ENCODE measurements at places on chromosomes 3 and 15. TPM values are rescaled to one million over a fixed set of nuclear protein-coding genes. Genes with fewer than 3 reads are reported as not detected.
A peak's percentile ranks its signal among the peaks of the same experiment; 100 is the strongest.

- no peak for DNase-seq
Measured at GRCh38 chr3:162436826-162437225, 940.2 kb downstream of the OTOL1 start.

GRCh38 chr3:24135280-24135679 is 190.2 kb downstream of the NR1D2 start:
- DNase-seq, result no peak

- no peak for DNase-seq
Measured at GRCh38 chr3:177899275-177900067, 636.8 kb upstream of the KCNMB2 start.

DNA sequence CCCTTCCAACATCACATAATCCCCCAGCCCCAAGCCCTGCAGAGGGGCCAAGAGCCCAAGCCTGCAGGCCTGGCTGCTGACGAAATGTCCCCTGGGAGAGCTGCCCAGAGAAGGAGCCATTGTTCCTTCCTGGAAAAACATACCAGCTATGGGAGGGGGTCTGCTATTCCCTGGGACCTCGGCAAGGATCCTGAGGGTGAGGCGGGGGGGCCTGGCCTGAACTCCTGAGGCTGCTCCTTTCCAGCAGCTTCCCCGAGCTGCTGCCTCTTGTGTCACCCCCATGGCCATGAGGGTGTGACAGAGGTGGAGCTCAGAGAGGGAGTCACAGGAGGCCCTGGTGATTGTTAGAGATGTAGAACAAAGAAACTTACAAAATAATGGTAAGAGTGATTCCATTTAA is 12.9 kb downstream of the LOXL1 start:
- no peak for DNase-seq

DNA sequence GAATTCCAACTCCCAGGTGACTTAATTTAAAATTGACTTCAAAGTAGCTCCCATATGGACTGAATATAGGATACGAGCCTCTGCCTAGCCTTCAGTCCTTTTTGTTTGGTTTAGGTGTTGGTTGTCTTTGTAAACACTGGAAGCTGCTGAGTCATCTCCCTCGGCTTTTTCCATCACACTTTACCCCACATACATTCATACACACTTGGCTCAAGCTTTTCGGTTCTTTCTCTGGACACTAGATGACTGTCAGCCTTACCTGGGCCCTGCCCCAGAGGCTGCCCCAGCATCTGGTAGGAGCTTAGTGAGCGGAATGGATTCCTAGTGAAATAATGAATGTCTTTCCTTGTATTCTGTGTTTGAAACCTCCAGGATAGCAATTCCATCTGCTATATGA is 201.5 kb upstream of the IL12A start:
- DNase-seq, result no peak

DNA sequence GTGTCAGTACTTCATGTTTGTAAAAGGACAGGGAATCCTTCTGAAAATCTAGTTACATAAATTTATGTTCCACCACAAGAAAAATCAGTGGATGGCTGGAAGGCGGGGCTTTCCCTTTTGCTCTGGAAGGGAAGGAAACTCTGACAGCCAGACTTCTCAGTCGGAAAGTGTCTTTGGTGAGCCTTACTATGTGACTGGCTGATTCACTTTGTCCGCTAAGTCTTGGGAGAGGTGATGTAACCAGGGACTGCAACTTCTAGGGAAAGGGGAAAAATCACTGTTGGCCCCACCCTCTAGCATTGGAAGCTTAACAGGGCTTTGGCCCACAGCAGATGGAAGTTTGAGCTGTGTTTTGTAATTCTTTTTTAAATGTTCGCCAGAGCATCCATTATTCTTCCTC is 281.4 kb upstream of the CTDSPL start:
- no peak for DNase-seq

- no peak for DNase-seq
Measured at GRCh38 chr3:99084826-99085225, 183.3 kb upstream of the DCBLD2 start.

GRCh38 chr15:47796830-47797229 is 79.5 kb downstream of the SEMA6D start:
- no peak for DNase-seq

GRCh38 chr3:70871909-70872656 is 559.6 kb upstream of the MDFIC2 start:
- DNase-seq, result no peak

GRCh38 chr3:61645148-61645547 is 83.8 kb downstream of the PTPRG start:
- no peak for DNase-seq

- no peak for DNase-seq
Measured at GRCh38 chr3:177665122-177665808, 468.0 kb upstream of the TBL1XR1 start.

DNA sequence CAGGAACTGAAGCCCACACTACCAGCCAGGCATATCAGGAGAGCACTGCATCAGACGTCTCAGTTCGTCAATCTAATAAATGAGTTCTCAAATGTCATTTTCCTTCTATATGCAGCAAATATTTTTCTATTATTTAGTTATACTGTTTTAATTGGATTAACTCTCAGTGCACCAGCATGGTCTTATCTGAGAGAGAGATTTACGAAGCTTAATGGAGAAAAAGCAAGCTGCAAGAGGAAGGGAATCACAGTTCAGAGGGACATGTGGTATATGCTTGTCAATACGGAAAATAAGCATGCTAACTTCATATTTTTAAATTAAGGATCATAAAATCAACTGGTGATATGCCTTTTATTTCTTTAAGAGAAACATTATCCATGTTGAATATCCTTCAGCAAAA is 213.1 kb upstream of the NECTIN3 start:
- no peak for DNase-seq

GRCh38 chr15:70488002-70488605 is 275.3 kb downstream of the UACA start:
- peak; percentile 90 for DNase-seq

DNA sequence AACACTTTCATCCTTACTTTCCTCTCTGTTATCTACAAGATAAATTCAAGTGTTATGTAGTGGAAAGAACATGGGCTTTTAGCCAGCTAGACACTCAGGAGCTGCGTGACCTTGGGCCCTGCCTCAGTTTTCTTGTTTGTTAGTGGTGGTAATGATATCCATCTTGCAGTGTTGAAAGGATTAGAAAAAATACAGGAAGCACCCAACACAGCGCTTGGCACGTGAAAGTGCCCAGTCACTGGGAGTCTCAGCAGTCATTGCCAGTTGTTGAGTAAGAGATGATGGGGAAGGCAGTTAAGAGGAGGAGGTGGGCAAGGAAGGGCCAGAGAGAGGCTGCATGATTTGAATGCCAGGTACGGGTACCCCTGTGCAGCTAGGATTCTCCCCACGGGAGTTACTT is 5.3 kb downstream of the PDIA5 start:
- DNase-seq, result no peak

DNA sequence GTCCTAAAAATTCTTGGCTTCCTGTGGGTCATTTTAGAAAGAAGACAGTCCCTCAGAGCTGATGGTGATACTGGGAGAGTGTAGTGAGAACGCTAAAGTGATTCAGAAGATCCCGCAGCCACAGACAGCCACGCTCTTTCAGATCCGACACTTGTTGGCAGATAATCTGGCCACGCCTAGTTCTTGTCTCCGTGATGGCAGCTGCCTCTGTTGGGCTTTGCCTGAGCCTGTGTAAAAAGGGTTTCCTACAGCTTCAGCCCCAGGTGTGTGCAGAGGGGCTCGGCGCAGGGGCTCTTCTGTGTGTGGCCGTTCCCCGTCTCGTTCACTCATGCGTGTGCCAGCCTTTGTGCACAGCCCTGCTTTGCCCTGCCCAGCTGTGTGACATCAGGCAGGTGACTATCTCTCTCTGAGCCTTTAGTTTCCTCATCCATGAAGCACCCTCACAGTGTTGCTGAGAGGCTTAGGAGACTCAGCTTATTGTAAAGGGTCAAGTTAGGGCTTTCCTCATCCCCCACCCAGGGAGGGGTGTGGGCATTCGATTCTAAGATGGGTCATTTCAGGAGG is 6.3 kb downstream of the IRAK2 start:
- no peak for DNase-seq

DNA sequence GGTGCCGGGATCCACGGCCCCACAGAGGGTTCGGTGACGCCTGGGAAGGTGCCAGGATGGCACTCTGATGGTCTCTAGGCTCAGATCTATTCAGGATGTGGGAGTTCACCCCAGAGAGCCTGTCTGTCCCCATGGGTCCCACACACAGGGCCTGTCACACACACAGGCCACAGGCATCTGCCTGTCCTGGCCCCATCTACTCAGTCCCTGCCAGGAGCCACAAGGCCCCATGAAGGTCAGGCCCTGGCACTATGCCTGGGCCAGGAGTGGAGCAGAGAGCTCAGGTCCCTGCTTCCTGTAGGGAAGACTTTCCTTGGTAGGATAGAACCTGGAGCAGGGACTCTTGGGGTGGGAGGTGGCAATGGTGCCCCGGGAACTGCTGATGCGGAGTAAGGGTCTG is 49.0 kb upstream of the FURIN start:
- no peak for DNase-seq

DNA sequence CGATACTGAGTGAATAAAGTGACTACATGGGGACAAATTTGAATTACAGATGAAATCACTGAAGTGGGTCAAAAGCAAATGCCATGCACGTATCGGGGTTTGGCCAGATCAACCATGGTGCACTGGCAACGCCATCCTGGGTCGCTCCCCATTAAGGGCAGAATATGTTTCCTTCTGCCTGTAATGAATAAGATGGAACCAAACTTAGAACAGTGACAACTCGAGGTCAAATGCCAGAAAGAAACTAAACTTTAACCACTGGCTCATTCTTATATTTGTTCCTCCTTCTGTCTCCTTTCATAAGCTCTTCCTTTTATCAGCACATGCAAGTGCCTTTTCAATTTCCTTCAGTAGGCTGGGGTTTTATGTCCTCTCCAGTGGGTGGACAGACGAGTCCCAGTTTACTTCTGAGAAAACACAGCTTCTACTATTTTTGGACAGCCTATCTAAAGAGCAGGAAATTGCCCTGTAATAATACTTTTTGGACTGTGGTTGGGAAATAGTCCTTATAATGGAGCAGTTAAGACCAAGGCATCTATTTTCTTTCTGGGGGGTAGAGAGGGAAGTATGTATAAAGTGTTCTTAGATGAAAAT is 61.4 kb downstream of the WHAMM start:
- no peak for DNase-seq

DNA sequence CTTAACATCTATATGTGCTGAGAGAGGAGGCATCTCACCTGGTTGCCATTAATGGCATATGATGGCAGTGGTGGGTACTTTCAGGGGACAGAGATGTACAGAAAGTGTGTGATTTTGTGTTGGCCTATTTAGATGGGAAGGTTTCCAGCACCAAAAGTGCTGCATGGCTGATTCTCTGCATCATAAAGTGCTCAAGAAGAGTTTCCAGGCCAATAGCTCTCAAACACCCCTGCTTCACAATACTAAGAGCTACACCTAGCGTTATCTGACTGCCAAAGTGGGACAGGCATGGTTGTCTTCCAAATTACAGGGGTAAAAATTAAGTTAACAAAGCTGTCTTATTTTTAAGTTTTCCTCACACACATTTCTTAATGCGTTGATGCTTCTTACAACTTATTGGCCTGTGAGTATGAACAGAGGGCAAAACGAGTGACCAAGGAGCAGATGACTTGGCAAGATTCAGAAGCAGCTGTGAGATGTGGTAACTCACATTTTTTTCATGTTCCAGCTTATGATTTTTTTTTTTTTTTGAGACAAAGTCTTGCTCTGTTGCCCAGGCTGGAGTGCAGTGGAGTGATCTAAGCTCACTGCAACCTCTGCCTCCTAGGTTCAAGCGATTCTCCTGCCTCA is 41.4 kb upstream of the VEPH1 start:
- no peak for DNase-seq

DNA sequence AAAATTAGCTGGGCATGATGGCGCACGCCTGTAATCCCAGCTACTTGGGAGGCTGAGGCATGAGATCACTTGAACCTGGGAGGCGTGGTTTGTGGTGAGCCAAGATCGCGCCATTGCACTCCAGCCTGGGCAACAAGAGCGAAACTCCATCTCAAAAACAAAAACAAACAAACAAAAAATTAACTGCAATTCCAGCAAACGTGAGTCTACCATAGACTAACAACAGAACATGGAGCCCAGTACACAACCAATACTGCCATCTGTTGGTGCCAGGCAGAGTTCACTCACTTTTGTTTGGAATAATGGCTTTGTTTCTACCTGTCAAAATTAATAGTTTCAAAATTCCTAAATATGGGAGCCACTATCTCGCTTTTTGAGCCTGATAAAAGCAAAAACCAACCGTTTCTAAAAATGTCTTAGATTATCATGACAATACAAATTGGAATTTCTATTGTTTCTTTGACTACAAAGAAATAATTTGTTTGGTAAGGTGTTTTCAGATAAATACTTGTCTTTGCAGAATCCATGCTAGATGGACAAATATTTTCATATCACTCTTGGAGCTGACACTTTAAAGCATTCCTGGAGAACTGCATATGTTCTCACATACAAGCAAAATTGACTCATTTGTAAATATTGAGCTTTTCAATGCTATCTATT is 45.0 kb downstream of the GPR176 start:
- no peak for DNase-seq

- DNase-seq, result no peak
Measured at GRCh38 chr15:69090197-69090948, 70.1 kb upstream of the GLCE start.

GRCh38 chr3:149581681-149582370 is 76.0 kb downstream of the WWTR1 start:
- DNase-seq, result no peak

GRCh38 chr3:14371573-14372474 is 30.6 kb upstream of the SLC6A6 start:
- peak; percentile 95 for DNase-seq

C3orf18 gene
- total RNA-seq, result 35.7 TPM

PRSS50 gene
- total RNA-seq, result 0.78 TPM

PAQR9 gene
- 10.7 TPM for total RNA-seq

GPR87 gene
- not detected for total RNA-seq

TEX55 gene
- total RNA-seq, result not detected

FBXW12 gene
- not detected for total RNA-seq

HRH1 gene
- 4.8 TPM for total RNA-seq

RPL39L gene
- 5.4 TPM for total RNA-seq

SPINT1 gene
- total RNA-seq, result 0.59 TPM

SI gene
- not detected for total RNA-seq

WDR76 gene
- total RNA-seq, result 0.97 TPM

SLC28A1 gene
- total RNA-seq, result 0.83 TPM

NTRK3 gene
- total RNA-seq, result 3.7 TPM

ROPN1B gene
- total RNA-seq, result 1.7 TPM

SAMMSON gene
- 0.27 TPM for total RNA-seq

ELP6 gene
- 15.8 TPM for total RNA-seq

TMEM39A gene
- 18.3 TPM for total RNA-seq

Data from cardiac septum (tissue), 1 donor.